Ammon's horn (tissue), 1 donor: ENCODE measurements at places on chromosomes 7 and 10.

GRCh38 chr7:81155654-81156373 is 237.0 kb upstream of the SEMA3C start:
- DNase-seq = no peak

- DNase-seq = no peak
Measured at GRCh38 chr7:42414941-42415505, 178.0 kb upstream of the GLI3 start.

- DNase-seq = no peak
Measured at GRCh38 chr7:18538554-18539250, 43.2 kb downstream of the HDAC9 start.

GRCh38 chr10:17033529-17034260 is 95.9 kb downstream of the CUBN start:
- DNase-seq = no peak

GRCh38 chr10:35516102-35516670 is 89.0 kb upstream of the GJD4 start:
- DNase-seq = no peak

DNA sequence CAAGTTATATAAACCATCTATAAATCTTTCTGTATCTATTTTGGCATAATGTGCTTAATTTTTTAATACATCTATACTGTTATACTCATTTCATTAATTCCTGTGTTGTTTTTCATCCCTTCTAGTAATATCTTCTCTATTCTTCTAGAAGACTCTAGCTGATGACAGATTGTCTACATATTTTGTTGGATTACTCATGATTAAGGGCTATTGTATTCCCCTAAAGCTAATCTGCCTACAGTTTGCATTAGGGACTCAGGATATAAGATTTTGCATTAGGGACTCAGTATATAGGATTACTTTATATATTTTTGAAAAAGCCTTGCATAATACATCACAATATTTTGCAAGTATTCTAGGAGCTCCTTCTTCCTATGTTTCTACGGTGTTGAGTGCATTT is 8.3 kb upstream of the SEMA3A start:
- no peak for DNase-seq

GRCh38 chr7:142795339-142795863 is 24.6 kb downstream of the PRSS2 start:
- no peak for DNase-seq

DNA sequence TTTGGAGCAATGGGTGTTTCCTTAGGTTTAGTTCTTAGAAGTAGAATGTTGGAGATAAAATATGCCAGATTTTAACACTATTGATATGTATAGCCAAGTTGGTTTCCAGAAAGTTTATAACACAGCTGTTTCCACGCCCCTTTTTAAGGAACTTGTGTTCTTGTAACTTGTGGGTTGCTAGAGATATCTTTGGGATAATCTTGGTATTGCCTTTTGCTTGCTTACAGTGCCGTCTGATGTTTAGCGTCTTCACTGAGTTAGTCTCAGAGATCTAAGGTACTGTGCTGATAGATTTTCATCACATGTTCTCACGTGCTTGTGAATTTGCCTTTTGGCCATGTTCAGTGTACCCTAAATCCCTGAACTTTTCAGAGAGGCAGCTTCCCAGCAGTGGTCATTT is 12.4 kb downstream of the TMEM248 start:
- no peak for DNase-seq
